ENCODE measurements at places on chromosomes 2 and 18. TPM values are rescaled to one million over a fixed set of nuclear protein-coding genes. Genes with fewer than 3 reads are reported as not detected.
A peak's percentile ranks its signal among the peaks of the same experiment; 100 is the strongest.

DNA sequence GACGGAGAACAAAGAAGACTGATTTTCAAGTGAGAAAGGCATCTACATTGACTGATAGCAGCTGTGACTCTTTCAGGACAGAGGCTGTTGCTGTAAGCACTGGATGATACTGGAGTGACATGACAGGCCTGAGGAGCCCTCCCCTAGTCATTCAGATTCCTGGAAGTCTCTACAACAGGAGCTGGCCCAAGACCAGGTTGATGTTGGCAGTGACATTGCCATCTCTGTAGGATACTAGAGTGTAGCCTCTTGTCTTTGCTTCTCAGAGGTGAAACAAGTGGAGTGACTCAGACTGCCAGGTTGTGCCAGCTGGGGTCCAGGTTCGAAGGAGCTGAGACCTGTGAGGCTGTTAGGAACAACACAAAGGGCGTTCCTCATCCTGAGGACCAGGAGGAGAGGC lies 44.7 kb upstream of the SH3RF3 start:
- no peaks in the 10 kb centered on the region for H3K36me3 ChIP-seq
- no peak for DNase-seq
- H3K27me3 ChIP-seq: no peaks in the 10 kb centered on the region

DNA sequence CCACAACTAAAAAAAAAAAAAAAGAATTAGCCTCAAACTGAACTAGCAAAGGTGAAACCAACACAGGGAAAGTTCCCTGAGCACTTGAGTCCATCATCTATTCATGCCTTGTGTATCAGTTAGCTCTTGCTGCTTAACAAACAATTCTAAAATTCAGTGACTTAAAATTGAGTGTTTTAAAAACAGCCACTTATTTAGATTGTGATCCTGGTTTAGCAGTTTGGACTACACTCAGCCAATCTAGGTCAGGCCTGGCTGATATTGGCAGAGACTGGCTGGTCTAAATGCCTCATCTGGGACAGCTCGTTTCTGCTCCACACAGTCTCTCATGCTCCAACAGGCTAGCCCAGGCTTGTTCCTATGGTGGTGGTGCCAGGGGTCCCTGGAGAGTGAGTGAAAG lies 247.9 kb downstream of the ATAD2B start:
- H3K4me1 ChIP-seq: no peaks in the 10 kb centered on the region
- DNase-seq: no peak
- no peak overlapping the region for H3K27ac ChIP-seq
- no peaks in the 10 kb centered on the region for H3K27me3 ChIP-seq
- no peak overlapping the region for H3K4me3 ChIP-seq

DNA sequence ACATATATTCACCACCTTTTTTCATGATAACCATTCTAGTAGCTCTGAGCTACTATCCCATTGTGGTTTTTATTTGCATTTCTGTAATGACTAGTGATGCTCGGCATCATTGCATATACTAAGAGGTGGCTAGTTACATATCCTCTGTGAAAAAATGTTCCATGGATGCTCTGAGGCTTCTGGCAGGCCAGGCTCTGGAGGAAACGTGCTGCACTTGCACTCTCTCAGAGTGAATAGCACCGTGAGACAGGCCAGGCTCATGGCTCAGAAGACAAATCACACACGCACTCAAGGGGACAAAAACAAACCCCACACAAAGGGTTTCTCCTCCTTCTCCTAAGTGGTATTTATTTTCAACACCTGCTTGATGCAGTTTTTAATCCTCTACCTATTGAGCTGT lies 1085.3 kb upstream of the CNTNAP5 start:
- H3K4me1 ChIP-seq: no peaks in the 10 kb centered on the region
- no peak overlapping the region for H3K4me3 ChIP-seq
- no peaks in the 10 kb centered on the region for H3K36me3 ChIP-seq

DNA sequence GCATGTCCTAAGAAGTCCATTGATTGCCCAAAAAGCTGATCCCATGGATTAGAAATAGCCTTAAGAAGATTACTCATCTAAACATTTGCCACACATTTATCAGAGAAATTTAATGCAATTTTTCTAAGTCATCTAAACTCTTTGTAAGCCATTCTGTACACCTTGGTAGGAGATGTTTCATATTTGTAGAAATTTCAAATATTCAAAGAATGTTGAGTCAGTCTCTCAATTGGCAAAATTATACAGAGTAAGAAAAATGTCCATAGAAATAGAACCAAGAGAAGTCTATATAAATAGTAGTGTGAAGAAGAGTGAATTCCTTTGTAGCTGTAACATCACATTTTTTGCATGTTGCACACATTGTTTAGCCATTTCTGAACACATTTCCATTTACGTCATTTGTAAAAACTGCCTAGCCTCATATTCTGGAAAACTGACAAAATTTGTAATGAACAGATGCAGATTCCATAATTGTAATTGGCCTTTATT lies 128.6 kb downstream of the MSTN start:
- H3K27ac ChIP-seq: no peak overlapping the region
- peaks cover 2% of the 10 kb centered on the region for H3K27me3 ChIP-seq

GRCh38 chr2:32768387-32769174 lies 140.7 kb downstream of the TTC27 start:
- H3K27ac ChIP-seq: no peak overlapping the region
- no peaks in the 10 kb centered on the region for H3K27me3 ChIP-seq
- no peaks in the 10 kb centered on the region for H3K4me1 ChIP-seq
- DNase-seq: no peak
- H3K36me3 ChIP-seq: no peaks in the 10 kb centered on the region

LIMS3 gene
- total RNA-seq: 3.7 TPM

DNA sequence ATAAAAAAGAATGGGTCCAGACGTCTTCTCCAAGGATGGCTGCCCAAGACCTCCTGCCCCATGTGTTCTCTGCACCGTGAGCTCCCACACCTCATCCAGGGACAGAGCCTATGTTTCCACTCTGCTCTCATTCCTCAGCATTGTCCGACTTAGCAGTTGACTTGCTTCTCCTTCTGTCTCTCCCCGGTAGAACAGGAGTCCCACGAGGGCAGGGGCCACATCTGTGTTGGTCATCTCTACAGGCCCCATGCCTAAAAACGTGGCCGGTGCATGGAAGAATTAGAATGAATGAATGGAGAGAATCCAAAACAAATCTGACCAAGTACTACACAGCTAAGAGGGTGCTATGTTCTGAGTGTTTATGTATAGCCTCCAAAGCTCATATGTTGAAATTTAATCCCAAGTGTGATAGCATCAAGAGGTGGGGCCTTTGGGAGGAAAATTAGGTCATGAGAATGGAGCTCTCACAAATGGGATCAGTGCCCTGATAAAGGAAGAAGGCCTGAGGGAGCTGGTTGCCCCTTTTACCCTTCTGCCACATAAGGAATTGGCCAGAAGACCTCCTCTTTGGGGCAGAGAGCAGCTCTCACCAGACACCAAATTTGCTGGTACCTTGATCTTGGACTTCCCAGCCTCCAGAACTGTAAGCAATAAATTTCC lies 55.9 kb downstream of the FAM178B start:
- no peaks in the 10 kb centered on the region for H3K36me3 ChIP-seq
- H3K27ac ChIP-seq: no peak overlapping the region

DNA sequence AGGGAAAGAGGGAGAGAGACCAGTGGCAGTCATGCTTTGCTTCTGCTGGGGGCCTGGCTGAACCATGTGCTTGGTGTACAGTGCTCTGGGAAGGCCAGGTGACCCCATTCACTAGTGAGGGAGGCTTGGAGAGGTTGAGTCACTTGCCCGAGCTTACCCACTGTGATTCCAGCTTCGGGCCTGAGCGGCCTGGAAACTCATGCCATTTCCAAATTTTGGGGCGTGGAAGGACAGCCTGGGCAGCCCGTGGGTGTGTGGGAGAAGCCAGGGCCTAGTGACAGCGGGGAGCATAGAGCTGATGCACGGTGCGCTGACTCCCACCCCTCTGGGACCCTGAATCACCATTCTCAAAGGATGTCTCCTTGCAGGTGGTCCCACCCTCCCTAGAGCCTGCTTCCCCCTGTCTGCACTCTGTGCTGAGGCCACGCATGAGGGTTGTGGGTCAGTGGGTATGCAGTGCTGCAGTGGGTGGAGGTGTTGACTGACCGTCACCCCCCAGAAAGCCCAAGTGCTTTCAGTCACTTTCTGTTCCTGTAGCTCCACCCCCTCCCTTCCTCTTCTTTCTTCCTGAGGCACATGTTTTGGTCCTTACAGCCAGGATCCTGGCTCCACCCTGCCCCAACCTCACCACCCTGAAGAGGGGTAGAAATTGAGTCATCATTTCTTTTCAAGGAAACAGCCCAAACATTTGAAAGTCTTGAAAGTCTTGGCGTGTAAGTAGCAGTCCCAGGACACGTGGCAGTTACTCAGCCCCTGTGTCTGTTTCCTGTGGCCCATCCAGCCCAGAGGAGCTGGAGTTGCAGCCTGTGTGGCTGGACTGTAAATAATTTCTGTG lies 69.3 kb upstream of the MCFD2 start:
- peak overlapping the region; percentile 64 for H3K4me3 ChIP-seq
- peak; percentile 77 for DNase-seq
- peaks cover 70% of the 10 kb centered on the region for H3K4me1 ChIP-seq
- peaks cover 25% of the 10 kb centered on the region for H3K36me3 ChIP-seq
- no peaks in the 10 kb centered on the region for H3K27me3 ChIP-seq
- peak overlapping the region; percentile 97 for H3K27ac ChIP-seq

DNA sequence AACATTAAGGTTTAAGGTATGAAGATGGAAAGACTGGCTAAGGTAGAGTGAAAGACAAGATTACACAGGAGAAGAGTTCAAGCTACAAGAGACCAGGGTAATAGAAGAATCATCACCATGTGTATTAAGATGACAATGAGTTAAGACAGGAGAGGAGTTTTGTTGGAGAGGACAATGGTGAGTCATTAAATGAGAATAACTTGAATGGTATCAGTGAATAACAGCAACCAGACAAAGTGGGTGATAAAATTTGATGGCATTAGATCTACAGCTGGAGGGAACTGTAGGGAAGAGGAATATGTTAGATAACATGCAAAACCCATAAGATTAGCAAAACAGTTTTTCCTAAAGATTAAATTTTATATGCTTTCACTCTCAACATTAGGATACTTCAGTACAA lies 18.8 kb upstream of the ENOSF1 start:
- no peak overlapping the region for H3K27ac ChIP-seq
- no peaks in the 10 kb centered on the region for H3K27me3 ChIP-seq

GRCh38 chr2:71503837-71504236 lies 50.5 kb downstream of the DYSF start:
- H3K27me3 ChIP-seq: peaks cover 2% of the 10 kb centered on the region
- H3K36me3 ChIP-seq: no peaks in the 10 kb centered on the region
- DNase-seq: no peak
- H3K4me3 ChIP-seq: no peak overlapping the region
- no peaks in the 10 kb centered on the region for H3K4me1 ChIP-seq

ASXL2 gene
- 45.0 TPM for total RNA-seq

GRCh38 chr2:33158482-33159003 lies 211.8 kb downstream of the LTBP1 start:
- no peaks in the 10 kb centered on the region for H3K27me3 ChIP-seq
- H3K4me1 ChIP-seq: no peaks in the 10 kb centered on the region
- DNase-seq: no peak
- H3K4me3 ChIP-seq: no peak overlapping the region
- H3K27ac ChIP-seq: no peak overlapping the region

B3GNT7 gene
- not detected for total RNA-seq

- H3K4me3 ChIP-seq: no peak overlapping the region
- DNase-seq: no peak
- H3K27me3 ChIP-seq: no peaks in the 10 kb centered on the region
- peaks cover 5% of the 10 kb centered on the region for H3K4me1 ChIP-seq
These were observed 28.6 kb upstream of the NEMP2 start for GRCh38 chr2:190563109-190563508.

DNA sequence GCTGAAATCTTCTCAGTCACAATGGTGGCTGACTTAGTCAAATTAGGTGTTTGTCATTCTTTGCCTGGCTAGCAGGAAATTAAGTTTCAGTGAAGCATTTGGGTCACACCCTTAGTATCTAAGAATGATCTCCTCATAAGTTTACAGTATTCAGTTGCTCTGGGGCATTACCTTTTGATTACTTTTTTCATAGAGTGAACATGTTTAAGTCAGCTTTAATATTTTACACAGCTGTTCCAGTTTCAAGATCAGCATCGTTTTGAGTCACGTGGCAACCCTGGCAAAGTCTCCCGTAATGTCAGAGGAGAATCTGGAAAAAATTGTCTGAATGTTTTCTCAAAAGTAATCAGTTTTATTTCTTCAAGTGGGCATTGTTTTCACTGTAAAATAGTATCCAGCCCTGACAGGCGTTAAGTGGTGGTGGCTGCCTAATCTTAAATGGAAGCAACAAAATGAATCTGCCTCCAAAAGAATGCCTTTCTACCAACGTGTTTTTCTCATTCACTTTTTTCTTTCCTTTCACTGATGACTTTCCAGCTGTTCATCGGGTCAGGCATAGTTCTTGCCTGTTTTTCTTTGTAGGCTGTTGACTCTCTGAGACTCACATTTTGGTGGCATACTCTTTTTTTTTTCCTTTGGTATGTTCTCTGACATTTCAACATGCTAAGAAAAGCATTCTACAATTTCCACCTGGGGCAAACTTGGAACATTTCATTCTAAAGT lies 319.6 kb upstream of the TCF4 start:
- no peak for DNase-seq
- no peak overlapping the region for H3K27ac ChIP-seq
- H3K36me3 ChIP-seq: no peaks in the 10 kb centered on the region

DNA sequence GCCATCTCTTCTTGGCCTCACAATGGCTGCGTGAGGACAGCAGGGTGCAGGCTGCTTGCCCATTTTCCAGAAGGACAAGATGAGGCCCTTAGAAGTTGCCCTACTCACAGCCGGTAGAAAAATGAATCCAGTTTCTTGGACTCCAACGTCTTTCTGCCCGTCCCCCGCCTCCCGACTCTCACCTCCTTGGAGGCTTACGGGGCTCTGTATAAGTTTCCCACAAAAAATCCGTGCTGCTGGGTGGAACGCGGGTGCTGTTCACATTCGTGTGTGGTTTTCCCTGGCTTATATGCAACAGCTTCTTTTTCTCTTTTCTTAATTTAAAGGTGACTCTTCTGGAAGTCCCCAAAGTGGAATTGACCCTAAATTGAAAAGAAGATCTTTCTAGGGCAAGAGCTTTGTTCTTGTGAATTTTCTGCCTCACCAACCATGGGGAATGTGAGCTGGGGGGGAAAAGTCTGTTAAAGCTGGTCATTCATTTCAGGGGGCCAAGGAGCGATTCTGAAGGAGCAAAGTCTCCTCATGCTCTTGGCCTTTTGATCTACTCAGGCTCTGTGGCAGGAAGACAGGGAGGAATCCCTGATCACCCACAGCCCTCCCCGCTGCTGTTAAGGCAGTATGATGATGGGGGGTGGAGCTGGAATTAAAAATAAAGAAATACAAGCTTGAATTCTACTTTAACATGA lies 51.3 kb downstream of the DDX1 start:
- peaks cover 34% of the 10 kb centered on the region for H3K36me3 ChIP-seq
- H3K27ac ChIP-seq: no peak overlapping the region
- no peaks in the 10 kb centered on the region for H3K27me3 ChIP-seq
- DNase-seq: no peak
- H3K4me3 ChIP-seq: no peak overlapping the region
- H3K4me1 ChIP-seq: no peaks in the 10 kb centered on the region

- no peak overlapping the region for H3K27ac ChIP-seq
- peaks cover 30% of the 10 kb centered on the region for H3K27me3 ChIP-seq
- H3K4me1 ChIP-seq: peaks cover 7% of the 10 kb centered on the region
- no peak for DNase-seq
These were observed 30.1 kb upstream of the ZNF516 start for GRCh38 chr18:76524900-76525698.

Data from activated CD4-positive, alpha-beta memory T cell treated with anti-CD3 and anti-CD28 coated beads, Interleukin-2, amount 10 ng/mL, durations not matched to agents 7 days and 5 days (primary cell).